ENCODE measurements at places on chromosomes 13 and 19.

- DNase-seq: no peak
Measured at GRCh38 chr19:18521692-18522123, at the start of gene ELL. Gene ELL (minus strand): TSS chr19:18522070. CDS start chr19:18522055, 15 bp downstream.

DNA sequence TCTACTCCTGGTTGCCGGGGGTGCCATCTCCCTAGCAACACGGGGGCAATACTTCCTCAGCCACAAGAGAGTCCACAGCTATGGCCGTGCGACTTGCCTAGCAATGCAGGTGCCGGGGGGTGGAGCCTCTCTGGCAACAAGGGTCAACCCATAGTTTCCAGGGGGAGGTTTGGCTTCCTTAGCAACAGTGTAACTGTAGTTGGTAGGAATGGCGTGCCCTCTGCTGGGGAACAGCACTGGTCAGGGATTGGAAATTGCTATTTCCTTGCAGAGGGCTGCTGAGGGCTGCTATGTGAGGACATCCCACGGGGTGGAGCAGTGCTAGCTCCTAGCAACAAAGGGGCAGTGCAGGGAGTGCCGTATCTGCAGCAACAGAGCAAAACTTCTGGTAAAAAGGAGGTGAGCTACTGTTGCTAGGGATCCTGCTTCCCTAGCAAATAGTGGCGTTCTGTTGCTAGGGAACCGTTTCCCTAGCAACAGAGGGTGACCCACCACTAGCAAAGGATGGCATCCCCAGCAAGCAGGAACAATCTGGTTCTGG lies 7.0 kb upstream of the TMC4 start:
- no peak for DNase-seq

- no peak for DNase-seq
Measured at GRCh38 chr13:46490129-46490528, 62.8 kb upstream of the LRCH1 start.

- DNase-seq: peak; percentile 65
Measured at GRCh38 chr19:1747285-1748114, 5.8 kb upstream of the ONECUT3 start.

GRCh38 chr19:47197141-47197540 lies 33.9 kb downstream of the BBC3 start:
- DNase-seq: no peak

DNA sequence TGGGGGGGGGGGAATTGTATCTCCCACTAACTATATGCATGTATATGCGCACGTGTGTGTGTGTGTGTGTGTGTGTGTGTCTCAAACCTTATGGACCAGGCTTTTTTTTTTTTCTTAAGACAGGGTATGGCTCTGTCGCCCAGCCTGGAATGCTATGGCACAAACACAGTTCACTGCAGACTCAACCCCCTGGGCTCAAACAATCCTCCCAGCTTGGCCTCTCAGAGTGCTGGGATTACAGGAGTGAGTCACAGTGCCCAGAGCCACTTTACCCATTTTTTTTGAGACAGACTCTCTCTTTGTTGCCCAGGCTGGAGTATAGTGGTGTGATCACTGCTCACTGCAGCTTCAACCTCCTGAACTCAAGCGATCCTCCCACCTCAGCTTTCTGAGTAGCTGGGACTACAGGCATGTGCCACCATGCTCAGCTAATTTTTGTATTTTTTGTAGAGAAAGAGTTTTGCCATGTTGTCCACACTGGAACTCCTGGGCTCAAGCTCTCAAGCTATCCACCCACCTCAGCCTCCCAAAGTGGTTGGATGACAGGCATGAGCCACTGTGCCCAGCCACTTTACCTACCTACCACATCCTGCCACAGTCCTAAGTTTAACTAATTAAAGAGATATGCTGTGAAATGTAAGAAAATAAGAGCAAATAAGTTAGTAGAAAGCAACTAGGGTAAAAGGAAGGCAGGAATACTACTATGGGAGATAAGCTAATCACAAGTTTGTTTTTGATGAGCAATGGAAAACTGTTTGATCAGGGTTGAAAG lies 2.4 kb downstream of the ZMYM5 start:
- peak; percentile 85 for DNase-seq

DNA sequence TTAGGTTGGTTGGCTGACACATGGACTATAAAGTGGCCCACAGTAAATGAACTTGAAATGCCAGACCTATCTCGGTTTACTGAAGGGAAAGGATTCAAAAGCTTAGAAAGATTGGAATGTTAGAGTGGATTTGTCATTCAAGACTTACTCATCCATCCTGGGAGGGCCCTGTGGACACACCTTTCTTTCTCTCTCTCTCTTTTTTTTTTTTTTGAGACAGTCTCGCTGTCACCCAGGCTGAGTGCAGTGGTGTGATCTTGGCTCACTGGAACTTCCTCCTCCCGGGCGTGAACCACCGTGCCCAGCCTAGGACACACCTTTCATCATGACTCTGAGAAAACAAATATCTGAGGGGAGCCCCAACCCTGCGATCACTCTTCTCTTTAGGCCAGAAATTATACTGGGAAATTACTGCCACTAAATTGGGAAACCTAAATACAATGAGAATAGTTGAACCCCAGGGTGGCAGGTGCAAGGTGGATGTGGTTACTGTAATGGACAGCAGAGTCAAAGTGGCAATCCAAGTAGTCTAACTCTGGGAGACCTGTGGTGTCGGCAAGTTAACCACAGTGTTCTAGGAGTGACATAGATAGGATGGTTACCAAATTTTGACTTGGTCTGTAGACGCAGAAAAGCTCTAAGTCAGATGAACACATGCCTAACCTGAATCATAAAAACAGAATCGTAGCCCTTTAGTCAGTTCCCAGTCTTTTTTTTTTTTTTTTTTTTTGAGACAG lies 47.1 kb upstream of the ZMYM5 start:
- peak; percentile 23 for DNase-seq

DNA sequence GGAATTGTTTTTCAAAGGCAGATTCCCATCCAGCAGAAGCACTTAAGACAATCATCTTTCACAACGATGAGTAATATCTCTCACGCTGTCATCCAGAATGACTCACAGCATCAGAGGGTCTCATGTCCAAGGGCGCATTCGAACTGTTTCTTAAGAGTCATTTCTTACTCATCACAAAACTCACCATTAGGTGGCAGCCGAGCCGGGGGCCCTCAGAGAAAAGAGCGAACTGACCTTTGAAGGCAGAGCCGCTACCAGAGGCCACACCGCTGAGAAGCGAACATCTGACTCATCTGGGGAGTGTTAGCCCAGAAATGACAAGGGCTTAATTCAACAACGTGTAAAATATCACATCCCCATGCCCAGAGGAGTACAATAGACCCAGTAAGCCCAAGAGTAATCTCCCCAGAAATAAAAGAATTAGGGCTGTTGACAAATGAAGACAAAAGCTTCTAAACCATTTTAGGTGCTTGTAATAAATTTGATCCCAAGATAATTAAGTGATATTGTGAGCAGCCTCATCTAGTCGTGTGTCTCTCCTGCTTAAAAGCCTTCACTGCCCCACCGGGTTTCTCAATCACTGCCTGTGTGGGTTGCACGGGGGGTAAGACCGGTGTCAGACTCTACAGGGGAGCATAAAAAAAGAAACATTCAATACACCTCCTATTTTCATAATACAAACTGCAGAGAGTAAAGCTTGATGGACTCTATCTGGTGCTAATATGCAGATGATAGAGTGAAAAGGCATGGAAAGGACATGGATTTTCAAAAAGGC lies 96.2 kb downstream of the CYSLTR2 start:
- peak; percentile 95 for DNase-seq

- DNase-seq: no peak
Measured at GRCh38 chr19:35011091-35011689, 11.1 kb downstream of the GRAMD1A start.

- no peak for DNase-seq
Measured at GRCh38 chr19:3867971-3868769, 668 bp downstream of the ZFR2 start.

DNA sequence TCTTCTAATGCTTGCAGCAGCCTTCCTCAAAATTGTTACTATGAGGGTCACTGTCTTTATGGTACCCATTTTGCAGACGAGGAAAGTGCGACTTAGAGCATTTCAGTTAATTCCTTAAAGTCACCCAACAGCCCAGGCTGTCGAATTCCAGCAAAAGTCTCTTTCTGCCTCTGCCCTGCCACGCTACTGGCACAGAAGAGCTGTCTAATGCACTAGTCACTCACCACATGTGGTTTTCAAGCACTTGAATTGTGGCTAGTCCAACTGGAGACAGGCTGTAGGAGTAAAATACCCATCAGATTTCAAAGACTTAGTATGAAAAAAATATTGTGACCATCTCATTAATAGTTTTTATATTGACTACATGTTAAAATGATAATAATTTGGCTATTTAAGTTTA lies 1.7 kb downstream of the FPR1 start:
- no peak for DNase-seq

- DNase-seq: no peak
Measured at GRCh38 chr19:47379381-47379938, 30.3 kb downstream of the DHX34 start.

DNA sequence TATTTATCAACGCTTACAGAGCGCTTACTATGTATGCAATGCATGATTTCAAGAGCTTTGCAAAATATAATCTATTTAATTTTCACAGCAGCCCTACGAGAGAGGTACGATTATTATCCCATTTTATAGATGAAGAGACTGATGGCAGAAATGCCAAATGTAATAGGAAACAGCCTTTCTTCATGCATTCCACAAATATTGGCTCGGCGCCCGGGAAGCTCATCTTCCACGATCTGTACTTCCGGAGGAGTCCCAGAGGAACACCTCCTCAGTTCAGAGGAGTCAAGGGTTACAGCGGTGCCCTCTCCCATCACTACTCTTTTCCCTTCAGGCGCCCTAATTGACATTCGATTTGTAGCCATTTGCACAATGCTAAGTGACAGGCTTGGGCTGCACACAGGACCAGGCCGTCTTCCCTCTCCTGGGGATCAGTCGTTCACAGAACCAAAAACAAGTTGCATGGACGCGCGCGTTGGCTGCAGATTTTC lies 1.1 kb upstream of the ARHGAP35 start:
- peak; percentile 89 for DNase-seq

- no peak for DNase-seq
Measured at GRCh38 chr13:25963674-25964073, 88.1 kb downstream of the SHISA2 start.

DNA sequence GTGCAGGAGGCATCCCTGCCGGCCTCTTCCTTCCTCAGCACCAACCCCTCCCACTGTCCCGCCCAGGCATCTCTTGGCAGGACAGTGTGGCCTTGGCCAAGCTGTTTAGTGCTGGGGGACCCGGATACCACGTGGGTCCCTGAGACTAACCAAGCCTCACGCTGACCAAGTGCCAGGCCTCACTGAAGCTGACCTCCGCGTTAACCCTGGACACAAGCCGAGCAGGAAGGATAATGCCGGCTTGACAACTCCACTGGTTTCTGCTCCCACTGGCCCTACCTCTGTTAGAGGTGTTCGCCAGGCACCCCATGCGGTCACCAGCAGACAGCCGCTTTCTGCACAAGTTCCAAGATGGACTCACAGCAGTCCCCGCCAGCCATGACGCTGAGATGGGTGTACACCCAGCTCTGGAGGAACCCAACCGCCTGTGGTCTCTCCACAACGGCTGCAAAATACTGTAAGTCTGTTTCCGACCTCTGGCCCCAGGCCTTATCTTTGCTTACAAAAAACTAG lies 12.4 kb downstream of the GRTP1 start:
- DNase-seq: no peak

DNA sequence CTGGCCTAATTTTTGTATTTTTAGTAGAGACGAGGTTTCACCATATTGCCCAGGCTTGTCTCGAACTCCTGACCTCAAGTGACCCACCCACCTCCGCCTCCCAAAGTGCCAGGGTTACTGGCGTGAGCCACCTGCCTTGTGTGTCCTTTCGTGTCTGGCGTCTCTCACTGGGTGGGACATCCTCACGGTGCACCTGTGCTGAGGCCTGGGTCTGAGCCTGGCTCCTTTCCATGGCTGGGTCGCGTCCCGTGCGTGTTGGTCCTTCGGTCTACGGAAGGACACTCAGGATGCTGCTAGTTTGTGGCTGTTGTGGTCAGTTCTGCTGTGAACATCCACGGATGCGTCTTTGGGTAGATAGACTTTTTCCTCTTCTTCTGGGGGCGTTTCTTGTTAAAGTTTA lies 19.6 kb downstream of the PIAS4 start:
- no peak for DNase-seq

GRCh38 chr19:35122687-35123551 lies 7.3 kb downstream of the FXYD3 start:
- DNase-seq: peak; percentile 51

DNA sequence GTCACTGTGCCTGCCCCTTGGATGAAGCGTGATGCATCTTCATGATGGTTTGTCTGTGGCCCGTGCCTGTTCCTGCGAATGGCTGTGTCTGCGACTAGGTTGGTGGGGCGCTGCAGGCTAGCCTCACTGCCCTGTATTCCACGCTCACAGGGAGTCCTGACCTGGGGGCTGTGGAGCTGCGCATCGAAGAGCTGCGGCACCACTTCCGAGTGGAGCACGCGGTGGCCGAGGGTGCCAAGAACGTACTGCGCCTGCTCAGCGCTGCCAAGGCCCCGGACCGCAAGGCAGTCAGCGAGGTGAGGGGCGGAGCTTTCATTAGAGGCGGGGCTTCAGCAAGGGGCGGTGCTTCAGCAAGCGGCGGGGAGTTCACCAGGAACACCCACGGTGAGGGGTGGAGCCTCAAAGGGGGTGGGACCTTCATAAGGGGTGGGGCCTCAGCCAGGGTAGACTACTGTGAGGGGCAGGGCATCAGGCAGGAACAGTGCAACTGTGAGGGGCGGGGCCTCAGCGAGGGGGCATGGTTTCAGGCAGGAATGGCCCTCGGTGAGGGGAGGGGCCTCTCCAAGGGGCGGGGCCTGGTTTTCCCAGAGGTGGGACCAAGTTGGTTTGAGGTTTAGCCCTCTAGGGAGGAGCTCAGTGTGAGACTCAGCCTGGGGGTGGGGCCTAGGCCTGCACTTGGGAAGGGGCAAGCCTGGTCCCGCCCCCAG lies 17.2 kb downstream of the PKN1 start:
- peak; percentile 79 for DNase-seq

- no peak for DNase-seq
Measured at GRCh38 chr19:1811942-1812425, at the start of gene ATP8B3. Gene ATP8B3 (minus strand): TSS chr19:1812276. CDS start chr19:1811736, 540 bp downstream.

DNA sequence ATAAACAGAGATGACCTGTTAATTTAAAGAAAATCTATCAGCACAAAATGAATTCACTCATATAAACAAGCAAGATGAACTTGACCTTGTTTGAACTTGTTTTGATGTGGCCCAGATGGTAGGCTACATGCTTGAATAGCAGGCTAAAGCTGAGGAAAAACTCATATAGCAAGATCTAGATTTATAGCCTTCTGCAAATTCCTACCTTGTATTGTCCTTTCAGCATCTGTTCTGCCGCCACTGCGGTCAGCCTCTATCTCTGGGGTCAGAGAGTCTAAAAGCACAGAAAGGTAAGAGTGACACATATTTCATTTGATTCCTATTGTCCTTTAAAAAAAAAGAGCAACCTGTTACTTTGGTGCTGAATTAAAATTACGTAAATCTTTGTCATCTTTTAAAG lies 392.1 kb downstream of the DACH1 start:
- no peak for DNase-seq

GRCh38 chr19:41696402-41697197 lies 8.5 kb upstream of the CEACAM7 start:
- no peak for DNase-seq

Data from MG63 (cell line).